ENCODE measurements at places on chromosomes 2 and 18.
A peak's percentile ranks its signal among the peaks of the same experiment; 100 is the strongest.

GRCh38 chr18:44927127-44927849 lies 246.6 kb downstream of the SETBP1 start:
- DNase-seq = no peak

GRCh38 chr18:55354795-55355194 lies 233.2 kb downstream of the TCF4 start:
- DNase-seq = no peak

GRCh38 chr18:33699372-33699771 lies 121.4 kb downstream of the ASXL3 start:
- DNase-seq = no peak

- no peak for DNase-seq
Measured at GRCh38 chr2:147482111-147482895, 362.5 kb upstream of the ACVR2A start.

DNA sequence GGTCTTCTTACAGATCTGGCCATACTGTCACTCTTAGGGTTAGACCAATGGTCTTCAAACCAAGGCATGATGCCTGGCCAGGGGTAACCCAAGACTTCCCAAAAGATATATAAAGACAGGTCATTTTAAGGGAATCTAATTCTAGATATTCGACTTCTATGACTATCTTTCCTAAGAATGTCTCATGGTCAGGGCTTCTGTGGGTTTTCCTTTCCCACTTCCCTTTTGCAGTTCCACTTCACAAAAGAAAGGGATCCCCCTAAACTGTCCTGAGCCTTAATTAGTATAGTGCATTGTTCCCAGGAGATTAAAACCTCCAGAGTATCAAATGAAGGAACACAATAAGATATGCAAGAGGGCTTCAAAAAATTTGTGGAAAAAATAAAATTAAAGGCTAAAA lies 223.6 kb upstream of the SIX2 start:
- peak; percentile 21 for DNase-seq

DNA sequence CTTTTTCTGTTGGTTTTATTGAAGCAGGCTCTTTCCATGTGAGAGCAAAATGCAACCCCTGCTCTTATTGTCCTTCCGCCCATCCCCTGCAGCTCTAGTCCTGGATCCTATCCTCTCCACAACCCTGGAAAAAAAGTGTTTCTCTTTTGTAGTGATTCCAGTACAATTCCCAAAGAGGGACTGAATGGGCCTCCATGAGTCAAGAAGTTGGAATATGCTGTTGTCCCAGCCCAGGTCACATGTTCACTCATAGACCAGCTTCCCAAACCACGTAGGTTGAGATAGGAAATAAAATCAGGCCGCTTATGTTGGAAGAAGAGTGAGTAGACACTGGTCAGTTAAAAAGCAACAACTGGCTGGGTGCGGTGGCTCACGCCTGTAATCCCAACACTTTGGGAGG lies 39.4 kb downstream of the CPO start:
- DNase-seq = no peak

- no peak for DNase-seq
Measured at GRCh38 chr2:174763780-174764179, 492 bp downstream of the CHRNA1 start.

DNA sequence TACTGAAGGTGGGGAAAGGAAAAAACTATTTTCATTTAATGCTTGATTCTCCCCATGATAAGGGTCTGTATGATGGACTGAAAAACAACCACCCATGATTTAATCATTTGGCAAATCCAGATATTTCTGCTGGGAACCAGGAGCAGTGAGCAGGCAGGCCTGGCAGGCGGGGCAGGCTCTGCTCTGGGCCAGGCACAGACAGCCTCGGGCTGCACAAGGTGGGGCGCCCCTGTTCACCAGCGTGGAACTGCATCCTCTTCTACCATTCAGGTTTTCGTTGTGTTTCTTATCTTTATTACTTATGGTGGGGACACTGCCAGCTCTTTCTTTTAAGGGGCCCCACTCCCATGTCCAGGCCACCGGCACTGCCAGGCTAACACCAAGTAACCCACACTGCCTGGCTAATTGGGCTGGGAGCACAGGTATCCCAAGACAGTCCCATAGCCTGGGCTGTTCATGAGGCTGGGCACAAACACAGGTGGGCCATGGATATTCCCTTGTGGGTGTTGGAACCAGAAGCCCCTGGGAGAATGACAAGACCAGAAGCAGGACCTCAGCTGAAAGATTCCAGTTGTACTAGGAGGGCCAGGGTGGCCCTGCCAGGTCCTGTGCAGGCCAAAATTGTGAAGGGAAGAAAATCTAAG lies 57.1 kb upstream of the RALBP1 start:
- DNase-seq = no peak

- no peak for DNase-seq
Measured at GRCh38 chr2:46615986-46616485, 136.7 kb downstream of the TMEM247 start.

DNA sequence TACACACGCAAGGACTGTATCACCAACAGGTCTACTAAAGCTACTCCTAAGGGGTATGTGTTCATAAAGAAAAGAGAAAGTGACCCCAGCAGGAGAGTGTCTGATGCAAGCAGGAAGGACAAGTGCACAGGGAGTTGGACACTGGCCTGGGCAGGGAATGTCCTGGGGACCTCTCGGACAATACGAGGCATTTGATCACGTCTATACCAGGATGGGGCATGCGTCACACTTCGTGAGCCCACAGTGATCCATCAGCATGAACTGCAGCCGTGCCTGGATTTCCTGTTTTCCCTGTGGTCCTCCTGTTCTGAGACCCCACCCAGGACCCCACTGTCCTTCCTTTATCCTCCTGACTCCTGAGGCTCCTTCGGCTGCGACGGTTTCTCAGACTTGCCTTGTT lies 113.9 kb downstream of the HDAC4 start:
- DNase-seq = no peak

- DNase-seq = no peak
Measured at GRCh38 chr18:23930002-23930401, 84.6 kb upstream of the TTC39C start.

DNA sequence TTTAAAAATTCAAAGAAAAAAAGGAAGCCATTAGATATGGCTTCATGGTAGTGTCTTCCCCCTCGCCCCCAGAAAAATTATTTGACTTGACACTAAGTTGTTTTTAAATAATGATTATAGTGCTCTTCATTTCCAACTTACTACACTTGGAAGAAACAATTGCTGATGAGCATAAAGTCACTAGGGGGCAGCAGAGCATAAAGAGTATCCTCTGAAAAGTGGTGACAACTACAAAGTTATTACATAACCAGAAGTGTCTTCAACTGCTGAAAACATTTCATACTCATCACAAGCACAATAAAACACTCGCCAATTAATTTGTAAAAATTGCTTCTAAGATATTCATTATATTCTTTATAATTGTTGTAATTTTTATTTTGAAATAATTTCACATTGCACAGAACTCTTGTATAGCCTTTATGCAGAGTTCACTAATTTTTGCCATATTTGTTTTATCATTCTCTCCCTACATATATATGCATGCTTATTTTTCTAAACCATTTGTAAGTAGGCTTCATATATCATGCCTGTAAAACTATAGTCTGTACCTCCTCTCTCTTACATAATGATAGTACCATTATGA lies 54.9 kb downstream of the EXOC6B start:
- peak; percentile 38 for DNase-seq

DNA sequence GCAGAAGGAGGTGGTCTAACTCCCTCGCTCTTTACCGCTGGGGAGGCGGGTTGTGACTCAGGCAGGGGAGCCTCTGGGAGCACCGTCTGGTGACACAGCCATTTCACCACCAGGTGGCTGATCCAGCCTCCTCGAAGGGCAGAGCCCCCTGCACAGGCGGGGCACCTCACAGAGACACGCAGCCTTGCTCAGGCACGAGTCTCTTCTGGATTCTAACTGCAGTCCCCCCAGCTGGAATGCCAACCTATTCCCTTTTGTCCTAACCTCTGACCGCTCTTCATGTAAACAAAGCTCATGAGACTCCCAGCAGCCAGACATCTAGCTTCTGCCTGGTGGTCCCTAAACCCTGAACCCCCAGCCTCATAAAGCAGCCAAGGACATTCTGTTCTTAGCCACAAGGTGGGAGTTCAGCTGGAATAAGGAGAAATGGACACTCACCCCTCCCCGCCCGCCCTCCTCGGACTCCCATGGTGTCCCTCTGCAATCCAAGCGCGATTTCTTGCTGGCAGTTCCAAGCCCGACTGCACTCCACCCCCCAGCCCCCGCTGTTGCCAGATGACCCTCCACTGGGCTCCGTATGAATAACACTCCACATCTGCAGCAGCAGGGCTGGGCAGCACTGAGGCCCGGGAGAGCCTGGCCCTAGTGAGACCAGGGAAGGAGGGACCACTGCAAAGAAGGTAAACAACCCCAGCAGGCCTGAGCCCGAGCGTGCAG lies 84.3 kb downstream of the TNS1 start:
- DNase-seq = no peak

- no peak for DNase-seq
Measured at GRCh38 chr18:21662581-21662980, 42.0 kb downstream of the ABHD3 start.

- no peak for DNase-seq
Measured at GRCh38 chr18:76005632-76006208, 489.3 kb downstream of the ZNF516 start.

- no peak for DNase-seq
Measured at GRCh38 chr2:23498943-23499342, 114.0 kb downstream of the KLHL29 start.

DNA sequence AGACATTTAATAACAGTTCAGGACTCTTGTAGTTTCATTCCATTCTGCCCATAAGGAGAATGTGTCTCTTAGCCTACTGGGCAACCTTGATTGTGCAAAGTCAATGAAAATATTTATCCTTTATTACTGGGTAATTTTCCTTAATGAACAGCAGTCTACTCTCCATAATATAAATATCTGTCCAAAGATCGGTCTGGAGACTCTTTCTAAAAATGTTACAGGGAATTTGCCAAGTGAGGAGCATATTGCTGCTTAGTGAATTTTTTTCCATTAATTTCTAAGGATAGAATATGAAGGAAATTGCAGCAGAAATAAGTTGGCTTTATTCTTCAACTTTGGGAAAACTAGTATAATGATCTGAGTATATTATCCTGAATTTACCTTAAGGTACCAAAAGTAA lies 817.1 kb upstream of the FSHR start:
- no peak for DNase-seq

GRCh38 chr18:68714366-68714711 lies 569 bp downstream of the TMX3 start:
- no peak for DNase-seq

DNA sequence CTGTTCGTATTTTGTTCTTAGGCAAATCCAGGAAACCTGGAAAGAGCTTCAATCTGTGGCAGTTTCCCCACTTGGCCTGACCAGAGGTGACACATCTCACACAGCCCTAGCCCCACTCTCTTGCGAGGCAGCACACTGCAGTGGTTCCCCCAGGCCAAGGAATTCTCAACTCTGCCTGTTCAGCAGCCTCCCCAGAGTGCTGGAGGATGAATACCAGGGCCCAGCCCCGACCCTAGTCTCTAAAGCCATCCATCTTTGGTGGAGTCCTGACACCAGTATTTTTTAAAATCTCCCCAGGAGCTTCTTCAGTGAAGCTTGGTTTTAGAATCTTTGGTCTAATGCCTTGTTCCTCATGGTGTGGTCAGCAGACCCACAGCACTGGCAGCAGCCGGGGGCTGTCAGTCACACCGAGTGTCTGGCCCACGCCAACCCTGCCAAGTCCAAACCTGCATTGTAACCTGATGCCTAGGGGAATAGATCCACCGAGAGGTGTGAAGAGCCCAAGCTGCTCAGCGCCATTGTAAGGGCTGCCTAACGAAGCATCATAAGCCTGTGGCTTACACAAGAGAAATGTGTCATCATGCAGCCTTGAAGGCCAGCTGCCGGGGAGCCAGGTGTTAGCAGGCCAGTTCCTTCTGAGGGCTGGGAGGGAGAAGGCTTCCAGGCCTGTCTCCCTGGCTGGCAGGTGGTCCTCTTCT lies 428.7 kb upstream of the ID2 start:
- no peak for DNase-seq

GRCh38 chr2:10424916-10425505 lies 23.1 kb downstream of the ODC1 start:
- DNase-seq = no peak

- no peak for DNase-seq
Measured at GRCh38 chr2:4049463-4049862, 346.1 kb downstream of the DCDC2C start.

DNA sequence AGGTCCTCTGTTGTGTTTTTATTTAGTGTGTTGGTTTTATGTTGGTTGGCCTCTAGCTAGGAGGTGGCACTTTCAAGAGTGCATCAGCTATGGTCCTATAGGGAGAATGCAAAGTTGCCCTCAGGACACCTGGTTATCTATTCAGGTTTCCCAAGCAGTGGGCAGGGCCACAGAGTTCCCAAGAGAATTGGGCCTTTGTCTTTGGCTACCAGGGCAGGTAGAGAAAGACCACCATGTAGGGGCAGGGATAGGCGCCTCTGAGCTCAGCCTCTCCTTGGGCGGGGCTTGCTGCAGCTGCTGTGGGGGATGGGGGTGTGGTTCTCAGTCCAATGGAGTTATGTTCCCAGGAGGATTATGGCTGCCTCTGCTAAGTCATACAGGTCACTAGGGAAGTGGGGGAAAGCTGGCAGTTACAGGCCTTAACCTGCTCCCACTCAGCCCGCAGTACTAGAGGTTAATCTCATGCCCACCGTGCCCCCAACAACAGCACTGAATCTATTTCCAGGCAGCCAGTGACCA lies 26.0 kb downstream of the ABCB11 start:
- no peak for DNase-seq

- DNase-seq = no peak
Measured at GRCh38 chr2:198371921-198372543, 567.6 kb downstream of the PLCL1 start.

- no peak for DNase-seq
Measured at GRCh38 chr2:44793322-44793870, 148.1 kb upstream of the SIX3 start.

GRCh38 chr2:173488861-173489260 lies 134.2 kb downstream of the CDCA7 start:
- DNase-seq = no peak

DNA sequence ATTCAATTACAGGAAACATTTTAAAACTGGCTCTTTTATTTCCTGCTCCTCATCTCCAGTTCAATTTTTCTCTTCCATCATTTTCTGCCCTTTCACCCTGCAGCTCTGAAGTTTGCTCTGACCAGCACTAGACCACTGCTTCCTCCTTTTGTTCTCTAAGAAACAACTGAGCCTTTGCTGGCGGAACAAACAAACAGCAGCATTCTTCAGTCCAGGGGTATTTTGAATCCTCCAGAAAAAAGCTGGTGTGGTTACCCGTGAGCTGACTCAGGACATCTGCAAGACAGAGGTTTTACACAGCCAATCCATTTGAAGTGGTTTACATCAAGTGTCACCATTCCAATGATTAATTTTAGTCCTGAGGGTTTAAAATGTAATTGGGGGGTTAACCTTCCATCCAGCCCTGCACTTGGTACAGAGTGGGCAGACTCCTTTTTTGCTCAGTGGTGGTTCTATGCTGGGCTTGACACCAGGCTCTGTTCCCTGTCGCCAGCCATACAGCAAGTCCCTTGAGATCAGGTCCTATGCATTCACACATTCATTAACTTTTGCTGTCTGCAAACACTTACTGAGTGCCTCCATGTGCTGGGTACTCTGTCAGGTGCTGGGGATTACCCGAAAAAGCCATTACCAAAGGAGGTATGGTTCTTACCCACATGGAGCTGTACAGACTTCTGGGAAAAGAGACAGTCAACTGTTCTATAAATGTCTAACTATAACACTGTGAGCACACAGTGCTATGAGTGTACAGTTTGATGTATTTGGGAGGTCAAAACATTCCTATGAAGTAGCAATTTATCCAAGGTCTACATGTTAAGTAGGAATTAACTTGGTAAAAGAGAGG lies 909.4 kb upstream of the GYPC start:
- no peak for DNase-seq

Measured in NCI-H226 (cell line).